ENCODE measurements at places on chromosomes 5 and 9.

DNA sequence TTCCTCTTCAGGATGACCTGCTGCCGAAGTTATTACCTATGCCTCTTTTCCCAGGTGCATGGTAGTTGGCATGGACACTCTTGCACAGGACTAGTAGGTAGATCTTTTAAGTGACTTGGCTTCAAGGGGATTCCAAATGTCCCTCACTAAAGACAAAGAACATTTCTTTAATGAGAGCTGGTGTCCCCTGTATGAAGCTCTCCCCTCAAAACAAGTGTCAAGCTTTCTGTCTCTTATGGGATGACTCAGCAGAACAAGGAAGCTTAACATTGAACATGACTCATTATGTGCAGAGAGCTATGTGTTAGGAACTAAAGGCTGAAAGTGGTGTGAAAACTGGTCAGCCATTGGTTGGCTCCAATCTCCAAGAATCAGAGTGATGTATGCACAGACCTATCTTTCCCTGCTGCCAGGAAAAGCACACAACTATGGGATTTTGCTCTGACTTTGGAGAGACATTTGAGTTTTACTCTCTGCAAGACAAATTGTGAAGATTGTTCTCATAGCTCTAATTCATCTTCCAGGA, 120.5 kb downstream of the PRDM6 start:
- no peak for DNase-seq

DNA sequence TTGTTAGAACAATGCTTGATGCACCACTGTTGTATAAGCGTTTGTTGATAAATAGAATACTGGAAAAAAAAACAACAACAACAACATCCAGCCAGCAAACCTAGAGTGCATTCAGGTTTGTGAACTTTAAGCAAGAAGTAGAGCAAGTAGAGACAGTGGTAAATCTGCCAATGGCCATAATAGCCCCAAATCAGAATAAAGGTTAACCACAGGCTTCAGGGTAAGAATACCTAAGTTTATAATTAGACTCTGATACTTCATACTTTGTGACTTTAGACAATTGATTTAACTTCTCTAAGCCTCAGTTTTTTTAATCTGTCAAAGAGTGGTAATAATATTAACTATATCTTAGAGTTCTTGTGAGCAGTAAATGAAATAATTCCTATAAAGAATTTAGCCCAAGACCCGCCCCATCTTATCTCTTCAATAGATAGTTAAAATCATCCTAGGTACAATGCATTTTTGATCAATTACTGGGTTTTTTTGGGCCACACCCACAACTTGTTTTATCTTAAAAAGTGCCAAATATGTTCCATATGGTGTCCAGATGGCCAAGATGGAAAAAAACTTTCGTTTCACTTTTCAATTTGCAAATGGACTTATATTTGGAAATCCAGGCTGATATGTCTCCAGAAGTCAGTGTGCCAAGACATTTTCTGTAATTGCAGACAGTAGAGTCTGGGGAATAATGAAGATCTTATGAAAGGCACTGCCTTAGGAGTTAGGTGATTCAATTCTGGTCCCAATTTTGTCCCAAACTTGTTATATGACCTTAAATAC, 24.5 kb upstream of the DPYSL3 start:
- no peak for DNase-seq

GRCh38 chr9:5872511-5872910, 18.2 kb upstream of the MLANA start:
- no peak for DNase-seq

DNA sequence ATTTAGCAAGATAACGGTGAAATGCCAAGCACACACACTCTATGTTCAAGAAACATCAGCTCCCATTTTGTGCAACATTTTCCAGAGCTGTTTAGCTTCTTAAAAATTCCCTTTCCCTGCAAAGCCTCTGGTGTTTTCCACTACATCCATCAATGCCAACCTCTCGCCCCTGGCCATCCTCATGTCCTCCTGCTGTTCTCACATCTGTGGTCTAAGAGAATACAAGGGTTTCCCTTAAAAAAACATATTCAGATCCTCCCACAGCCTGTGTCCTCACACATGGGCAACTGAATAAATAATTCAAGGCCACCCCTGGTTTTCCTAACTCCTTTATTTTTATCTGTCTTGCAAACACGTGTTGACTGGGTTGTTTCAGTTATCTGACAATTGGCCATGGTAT, 70.3 kb downstream of the PAPPA start:
- no peak for DNase-seq

- no peak for DNase-seq
These were observed 4.1 kb downstream of the NFIL3 start for GRCh38 chr9:91419222-91420191.

DNA sequence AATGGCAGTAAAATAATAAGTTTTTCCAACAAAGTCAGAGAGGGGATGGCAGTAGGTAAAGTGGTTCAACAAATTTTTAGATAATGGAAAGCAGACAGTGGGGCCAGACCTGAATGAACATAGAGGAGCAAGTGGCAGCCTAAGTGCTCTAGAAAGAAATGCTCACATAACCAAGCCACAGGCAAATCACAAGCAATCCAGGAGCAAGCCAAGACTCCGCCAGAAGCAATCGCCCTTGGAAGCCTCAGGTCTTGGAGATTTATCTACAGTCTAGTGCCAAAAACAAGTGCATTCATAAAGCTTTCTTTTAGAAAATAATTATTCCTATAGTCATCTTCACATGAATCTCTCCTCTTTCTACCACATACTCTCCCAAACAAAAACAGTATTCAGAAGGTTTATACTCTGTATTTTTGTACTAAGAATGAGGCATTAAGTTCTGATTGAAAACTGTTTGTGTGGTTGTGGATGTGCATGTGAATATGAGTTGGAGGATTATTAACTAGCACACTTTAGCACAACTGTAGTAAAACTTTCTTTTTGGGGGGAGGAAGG, 375.5 kb downstream of the CDH9 start:
- no peak for DNase-seq

GRCh38 chr5:95130941-95131340, 154.0 kb downstream of the MCTP1 start:
- no peak for DNase-seq

DNA sequence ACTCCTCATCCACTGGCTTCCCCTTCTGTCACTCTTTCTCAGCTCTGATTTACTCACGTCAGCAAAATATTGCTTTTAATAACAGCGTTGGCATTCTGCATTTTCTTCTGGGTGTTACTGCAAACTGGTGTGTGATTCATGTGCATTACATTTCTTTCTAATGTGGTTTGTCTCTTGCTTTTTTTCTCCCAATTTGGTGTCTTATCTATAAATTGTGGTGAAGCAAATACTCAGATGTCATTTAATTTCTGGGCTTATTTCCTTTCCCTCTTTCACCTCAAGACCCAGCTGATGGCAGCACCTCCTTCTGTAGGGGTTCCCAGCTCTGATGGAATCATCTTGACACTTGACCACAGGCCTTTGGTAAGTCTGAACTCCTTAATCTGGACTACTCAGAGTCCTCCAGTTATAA, 180.7 kb upstream of the ZNF618 start:
- DNase-seq: peak; percentile 58

DNA sequence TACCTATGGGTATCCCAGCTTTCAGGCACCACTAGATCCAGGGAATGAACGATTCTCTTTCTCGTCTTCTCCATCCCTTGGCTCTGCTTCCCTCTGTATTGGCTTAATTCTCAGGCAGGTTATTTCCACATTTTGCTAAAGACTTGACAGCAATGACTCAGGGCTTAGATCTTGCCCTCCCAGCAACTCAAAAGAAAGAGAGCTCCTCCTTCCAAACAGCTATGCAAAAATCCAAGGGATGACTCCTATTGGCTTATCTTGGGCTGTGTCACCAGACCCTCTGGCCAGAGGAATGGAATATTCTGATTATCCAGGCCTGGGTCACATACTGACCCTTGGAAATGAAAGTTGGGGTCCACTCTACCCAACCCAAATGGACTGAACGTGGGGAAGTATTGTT, 270.2 kb downstream of the NTRK2 start:
- DNase-seq: no peak

- no peak for DNase-seq
These were observed 81.7 kb upstream of the LARP1 start for GRCh38 chr5:154673506-154673905.

DNA sequence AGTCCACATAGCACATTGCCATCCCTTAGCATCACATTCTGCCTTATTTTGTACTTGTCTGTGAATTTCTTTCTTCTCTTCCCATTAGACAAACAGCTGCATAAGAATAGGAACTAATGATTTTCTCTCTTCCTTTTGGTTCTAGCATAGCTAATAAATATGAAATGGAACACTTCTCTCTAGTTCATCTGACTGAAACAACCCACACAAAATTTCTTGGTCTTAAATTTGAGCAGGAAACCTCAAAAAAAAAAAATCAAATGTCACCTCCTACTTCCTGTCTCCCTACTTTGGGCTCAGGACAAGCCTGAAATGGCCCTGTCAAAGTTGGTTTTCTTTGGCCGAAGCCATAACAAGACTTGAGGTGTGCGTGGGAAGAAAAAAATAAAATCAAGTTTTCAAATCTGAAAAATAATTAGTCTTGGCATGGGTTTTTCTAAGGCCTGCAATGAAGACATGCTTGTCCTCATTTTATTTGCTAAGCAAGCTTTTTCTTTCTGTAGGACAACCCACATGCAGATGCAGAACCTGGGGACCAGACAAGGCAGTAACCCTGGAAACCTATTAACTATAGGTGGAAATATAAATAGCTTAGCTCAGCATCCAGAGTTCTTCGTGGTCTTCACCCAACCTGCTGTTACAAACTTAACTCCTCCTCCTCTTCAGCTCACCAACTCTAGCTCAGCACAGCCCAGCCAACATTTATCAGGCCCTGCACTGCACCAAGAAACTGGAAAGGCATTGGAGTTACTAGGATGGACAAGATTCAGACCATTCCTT, 523.5 kb upstream of the KLF4 start:
- DNase-seq: no peak

GRCh38 chr5:177592905-177593304, 902 bp downstream of the TMED9 start:
- DNase-seq: no peak

GRCh38 chr9:127732444-127732843, 2.6 kb downstream of the TOR2A start:
- no peak for DNase-seq

- no peak for DNase-seq
These were observed 107.8 kb downstream of the SMIM23 start for GRCh38 chr5:171893290-171893886.

DNA sequence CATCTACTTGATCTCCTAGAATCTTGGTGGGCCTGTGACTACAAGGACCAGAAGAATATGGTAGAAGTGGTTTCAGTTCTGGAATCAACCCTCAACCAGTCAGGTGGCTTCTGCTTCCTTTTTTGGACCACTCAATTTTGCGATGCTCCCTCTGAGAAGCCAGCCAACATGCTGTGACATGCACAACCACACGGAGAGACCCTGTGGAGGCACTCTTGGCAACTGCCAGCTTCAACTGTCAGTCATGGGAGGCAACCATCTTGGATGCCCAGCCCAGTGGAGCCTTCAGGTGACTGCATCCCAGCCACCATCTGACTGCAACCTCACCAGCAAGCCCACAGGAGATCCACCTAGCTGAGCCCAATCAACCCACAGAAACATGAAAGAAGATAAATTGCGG, 137.3 kb downstream of the FAM114A2 start:
- no peak for DNase-seq

Data from CD8-positive, alpha-beta memory T cell (primary cell).